Stimulated activated CD4-positive, alpha-beta T cell treated with anti-CD3 and anti-CD28 coated beads, Interleukin-12 subunit alpha, Interleukin-12 subunit beta, amount 100 ng/mL, for 24 hours (primary cell): ENCODE measurements at places on chromosomes 2 and 18.

DNA sequence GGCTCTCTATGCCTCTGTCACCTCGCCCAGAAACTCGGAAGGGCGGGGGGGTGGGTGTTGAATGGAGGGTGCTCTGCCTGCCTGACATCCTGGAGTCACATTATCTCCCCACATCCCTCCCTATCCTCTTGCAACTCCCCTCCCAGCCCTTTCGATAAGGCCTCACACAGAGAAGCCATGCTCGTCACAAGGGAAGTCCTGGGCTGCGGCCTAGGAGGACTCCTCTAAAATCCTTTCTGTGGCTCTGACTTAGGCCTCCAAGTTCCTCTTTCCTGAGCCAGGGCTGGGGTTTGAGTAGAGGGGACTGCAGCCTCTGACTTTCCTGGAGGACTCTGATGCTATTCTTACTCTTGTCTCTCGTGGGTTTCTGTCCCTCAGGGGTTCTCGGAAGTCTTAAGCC, 75.0 kb upstream of the PKDCC start:
- DNase-seq, result no peak

- DNase-seq, result no peak
Observed at GRCh38 chr2:1594373-1595171, 149.7 kb downstream of the PXDN start.

- no peak for DNase-seq
Observed at GRCh38 chr18:76995896-76996295, 136.7 kb downstream of the MBP start.

- DNase-seq, result no peak
Observed at GRCh38 chr18:2776601-2777000, 70.2 kb upstream of the EMILIN2 start.

DNA sequence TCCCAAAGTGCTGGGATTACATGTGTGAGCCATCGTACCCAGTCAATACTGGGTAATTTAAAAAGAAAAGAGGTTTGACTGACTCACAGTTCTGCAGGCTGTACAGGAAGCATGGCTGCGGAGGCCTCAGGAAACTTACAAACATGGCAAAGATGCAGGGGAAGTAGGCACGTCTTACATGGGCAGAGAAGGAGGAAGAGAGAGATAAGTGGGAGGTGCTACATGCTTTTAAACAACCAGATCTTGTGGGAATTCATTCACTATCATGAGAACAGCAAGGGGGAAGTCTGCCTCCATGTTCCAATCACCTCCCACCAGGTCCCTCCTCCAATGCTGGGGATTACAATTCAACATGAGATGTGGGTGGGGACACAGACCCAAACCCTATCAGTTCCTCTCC, 192.5 kb downstream of the ATAD2B start:
- no peak for DNase-seq

DNA sequence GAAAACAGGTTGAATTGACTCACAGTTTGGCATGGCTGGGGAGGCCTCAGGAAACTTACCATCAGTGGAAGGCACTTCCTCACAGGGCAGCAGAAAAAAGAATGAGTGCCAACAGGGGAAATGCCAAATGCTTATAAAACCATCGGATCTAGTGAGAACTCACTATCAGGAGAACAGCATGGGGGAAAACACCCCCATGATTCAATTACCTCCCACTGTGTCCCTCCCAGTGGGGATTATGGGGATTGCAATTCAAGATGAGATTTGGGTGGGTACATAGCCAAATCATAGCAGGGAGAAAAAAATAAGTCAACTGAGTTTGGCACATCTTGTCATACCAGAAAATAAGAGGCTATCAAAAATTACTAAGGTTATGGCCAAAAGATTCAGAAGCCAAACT, 96.3 kb downstream of the TRIP12 start:
- no peak for DNase-seq

GRCh38 chr18:25826823-25827222, 263.6 kb downstream of the SS18 start:
- no peak for DNase-seq

DNA sequence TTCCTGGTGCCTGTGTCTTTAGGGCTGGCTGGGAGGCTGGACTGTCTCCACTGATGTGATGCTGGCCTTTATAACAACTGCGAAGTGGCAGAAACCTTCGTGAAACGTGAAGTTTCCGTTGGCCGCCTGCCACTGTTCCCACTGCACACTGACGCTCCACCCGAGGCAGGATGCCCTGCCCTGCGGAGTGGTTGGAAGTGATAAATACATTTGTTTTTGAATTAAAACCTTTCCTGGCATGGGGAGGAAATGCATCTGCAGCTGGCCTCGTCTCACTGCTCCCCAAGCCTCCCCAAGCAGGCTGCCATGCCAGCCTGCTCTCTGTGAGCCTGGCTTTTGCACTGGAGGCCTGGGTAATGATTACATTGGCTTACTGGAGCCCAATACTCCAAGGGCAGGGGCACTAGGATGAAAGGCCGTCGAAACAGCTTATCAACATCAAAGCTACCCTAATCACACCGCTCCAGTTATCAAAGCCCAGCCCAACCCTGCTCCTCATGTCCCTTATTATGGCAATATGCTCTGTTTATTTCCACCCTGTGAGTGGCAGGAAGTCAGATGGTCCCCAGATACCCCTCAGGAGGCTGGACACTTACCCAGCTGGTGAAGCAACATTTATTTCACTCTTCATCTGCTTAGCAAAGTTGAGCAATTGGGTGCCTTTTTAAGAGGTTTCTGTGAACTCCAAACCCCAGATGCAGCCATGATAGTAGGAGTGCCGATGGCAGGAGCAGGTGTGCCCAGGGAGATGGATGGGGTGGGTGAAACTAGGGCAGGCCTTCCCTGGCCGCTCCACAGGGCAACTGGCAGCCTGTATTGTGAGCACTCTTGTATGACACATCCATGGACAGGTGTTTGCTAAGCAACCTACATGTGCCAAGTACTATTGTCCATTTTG, 97.4 kb upstream of the ITGA6 start:
- no peak for DNase-seq

- peak; percentile 33 for DNase-seq
Observed at GRCh38 chr2:94986392-94986963, 39.0 kb upstream of the MAL start.

GRCh38 chr2:233994151-233994550, 56.4 kb upstream of the SPP2 start:
- no peak for DNase-seq

DNA sequence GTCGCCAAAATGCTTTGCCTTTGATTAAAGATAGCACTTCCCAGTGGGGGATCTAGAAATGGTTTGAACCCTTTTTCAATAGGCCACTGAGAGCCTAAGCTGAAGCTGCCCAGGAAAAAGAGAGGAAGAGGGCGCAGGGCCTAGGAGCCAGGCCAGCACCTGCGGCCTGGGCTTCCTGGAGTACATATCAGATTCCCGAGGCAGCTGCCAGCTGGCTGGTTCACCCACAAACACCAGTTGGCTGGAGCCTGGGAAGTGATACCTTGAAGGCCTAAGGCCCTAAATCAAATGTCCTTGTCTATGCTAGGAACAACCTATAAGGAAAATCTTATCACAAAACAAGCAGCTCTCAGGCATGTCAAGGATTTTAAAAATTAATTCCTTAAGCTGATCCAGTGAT, 37.1 kb downstream of the ANKRD44 start:
- DNase-seq, result no peak

DNA sequence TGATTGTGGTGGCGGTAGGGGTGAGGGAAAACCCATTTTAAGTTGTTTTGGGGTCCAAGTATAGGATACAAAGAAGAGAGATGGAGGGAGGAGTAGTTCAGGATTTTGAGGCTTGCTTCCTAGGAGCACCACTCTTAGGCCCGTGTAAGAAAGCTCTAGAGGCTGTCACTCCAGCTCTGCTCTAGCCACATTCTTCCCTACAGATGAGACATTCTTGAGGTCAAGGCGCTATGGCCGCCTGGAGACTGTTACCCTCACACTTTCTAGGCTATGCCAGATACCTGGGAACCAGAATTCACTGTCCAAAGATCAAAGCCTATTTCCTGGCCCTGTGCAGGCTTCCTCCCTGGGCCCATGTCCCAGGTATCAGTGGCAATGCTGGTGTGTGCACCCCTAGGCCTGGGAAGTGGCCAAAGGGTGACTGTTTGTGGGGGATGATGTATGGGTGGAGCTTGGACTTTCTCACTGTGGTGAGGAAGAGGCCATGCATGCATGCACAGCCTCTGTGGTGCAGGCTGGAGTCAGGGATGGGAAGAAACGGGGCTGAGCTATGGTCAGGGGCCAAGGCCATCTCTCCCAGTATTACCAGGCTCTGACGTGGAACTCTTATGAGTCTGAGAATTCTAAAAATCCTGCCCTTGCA, 7.0 kb upstream of the TTL start:
- DNase-seq, result no peak

GRCh38 chr2:117679952-117680351, 134.5 kb upstream of the DDX18 start:
- DNase-seq, result no peak

DNA sequence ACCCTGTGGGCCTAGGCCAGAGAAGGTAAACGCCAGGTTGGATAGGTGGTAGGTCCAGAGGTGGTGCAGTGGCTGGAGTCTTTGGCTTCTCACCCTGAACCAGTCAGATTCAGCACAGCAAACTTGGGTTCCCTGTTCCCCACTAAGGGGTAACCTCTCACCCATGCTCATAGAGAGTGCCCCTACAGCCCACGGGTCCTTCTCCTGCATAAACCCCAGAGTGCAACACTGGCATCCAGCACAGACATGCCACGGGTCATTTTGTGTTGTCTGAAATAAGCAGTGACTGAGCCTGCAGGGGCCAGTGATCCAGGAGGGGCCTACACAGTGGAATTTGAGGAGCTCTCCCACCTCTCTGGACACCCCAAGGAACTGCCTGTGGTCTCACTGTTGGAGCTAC, 40.5 kb upstream of the ATP6V1B1 start:
- DNase-seq, result no peak

DNA sequence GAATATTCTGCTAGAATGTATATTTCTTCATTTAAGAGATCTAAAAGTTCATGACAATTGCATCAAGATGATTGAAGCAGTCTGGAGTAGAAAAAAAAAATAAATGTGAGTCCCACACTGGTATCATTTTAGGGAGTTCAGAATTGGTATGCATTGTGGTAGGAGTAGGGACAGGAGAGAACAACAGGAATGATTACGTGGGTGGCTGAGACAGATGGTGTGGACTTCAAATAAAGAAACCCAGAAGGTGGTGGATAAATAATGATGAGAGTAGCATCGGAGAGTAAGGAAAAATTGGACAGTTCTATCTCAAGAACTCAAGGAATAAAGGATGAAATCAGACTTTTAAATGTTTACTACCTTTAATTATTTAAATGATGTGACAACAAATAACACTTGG, 289.6 kb downstream of the GALNT13 start:
- DNase-seq, result no peak

- DNase-seq, result no peak
Observed at GRCh38 chr2:181441670-181442069, 15.5 kb upstream of the ITGA4 start.

GRCh38 chr2:12679550-12680072, 37.1 kb upstream of the TRIB2 start:
- DNase-seq, result no peak

DNA sequence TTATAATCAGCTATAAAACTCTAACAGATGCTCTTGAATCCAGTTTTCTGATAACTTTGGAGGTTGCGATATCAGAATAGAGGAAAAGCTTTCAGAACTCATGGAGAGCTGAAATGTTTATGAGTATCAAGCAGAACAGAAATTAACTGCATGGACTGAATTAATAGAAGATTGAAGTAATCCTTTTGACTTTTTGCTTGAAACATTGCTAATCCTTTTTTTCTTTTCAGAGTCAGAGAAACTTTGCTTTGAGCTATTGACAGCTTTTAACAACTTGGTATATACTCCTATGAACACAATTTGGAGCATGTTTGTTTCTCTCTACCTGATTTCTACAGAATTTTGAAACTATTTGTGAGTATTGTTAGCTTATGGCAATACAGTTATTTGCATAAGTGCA, 1254.8 kb downstream of the LRP1B start:
- no peak for DNase-seq

DNA sequence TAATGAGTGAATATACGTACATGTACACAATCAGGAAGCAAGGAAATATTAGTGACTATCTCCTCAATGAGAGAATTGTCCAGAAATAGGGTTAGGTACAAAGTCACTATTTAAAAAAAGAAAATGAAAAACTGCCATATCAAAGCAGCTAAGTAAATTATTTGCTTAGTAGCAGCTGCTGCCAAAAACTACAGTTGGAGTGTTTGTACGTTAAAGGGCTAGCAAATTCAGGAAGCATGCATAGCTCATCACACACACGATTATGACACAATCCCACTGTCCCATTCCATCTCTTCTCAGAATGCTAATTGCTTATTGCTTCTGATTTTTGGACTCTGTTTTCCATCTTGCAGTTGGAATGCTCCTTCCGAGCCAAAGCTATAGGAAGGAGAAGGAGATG, 2012.5 kb upstream of the LRRTM1 start:
- no peak for DNase-seq

DNA sequence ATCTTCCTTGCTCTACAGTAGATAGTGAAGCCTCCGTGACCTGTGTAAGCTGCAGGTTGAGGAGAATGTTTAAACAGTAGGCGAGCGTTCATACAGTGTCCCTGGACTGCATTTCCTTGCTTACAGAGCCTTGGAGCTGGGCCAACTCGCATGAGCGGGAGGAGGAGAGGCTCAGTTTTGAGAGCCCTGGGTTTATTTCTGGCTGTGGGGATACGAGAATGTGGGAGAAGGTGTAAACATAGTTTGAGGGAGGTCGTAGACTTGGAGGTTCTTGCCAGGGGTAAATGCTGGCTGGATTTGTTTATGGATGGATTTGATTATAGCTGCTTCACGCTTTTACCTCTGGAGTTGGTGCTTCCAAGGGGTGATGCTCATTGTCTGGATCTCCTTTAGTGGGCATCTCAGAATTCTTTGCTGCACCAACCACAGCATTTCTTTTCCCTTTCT, 20.8 kb downstream of the CRIM1 start:
- no peak for DNase-seq

DNA sequence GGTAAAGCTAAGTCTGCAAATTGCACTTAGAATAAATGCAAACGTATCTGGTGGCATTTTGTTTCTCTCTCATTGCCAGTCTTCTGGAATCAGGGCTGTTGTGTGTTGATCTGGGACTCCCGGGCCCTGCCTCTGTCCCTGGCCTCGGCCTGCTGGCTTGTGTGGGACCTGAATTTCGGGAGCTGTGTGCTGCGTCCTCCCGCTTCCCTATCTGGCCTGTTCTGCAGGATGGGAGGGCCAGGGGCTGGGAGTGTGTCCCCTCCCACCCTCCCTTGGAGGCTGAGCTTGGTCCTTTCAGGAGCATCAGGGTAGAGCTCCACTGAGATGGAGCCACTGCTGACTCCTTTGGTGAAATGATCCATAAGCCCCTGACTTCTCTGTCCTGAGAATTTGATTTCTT, 118.5 kb downstream of the ACKR3 start:
- no peak for DNase-seq

DNA sequence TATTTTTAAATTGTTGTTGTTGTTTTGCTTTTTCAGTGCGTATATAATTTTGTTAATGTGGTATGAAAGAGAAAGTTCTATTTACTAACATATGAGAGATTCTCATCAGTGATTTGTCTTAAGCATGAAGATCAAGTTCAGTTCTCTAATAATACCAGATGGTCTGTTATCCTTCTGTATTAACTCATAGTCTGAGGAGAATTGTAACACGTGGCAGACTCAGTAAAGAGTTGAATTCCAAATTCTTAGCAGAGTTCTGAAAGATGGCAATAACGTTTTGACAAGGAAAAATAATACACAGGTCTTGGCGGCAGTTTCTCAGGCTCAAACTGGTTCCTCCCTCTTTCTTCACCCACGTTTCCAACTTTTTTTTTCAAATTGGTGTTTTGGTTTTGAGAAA, 17.2 kb upstream of the COL3A1 start:
- DNase-seq, result no peak

- no peak for DNase-seq
Observed at GRCh38 chr2:178927173-178927572, 120.0 kb upstream of the TTN start.

- DNase-seq, result no peak
Observed at GRCh38 chr2:98893911-98894321, 42.1 kb downstream of the CRACDL start.
